ENCODE measurements at places on chromosomes 13 and 19.

GRCh38 chr13:21435687-21436151 is 23.4 kb downstream of the ZDHHC20 start:
- peak; percentile 9 for DNase-seq

- DNase-seq: no peak
These were observed 30.9 kb downstream of the COL4A1 start for GRCh38 chr13:110275931-110276552.

GRCh38 chr19:32129141-32129540 is 216.3 kb upstream of the ZNF507 start:
- no peak for DNase-seq

- no peak for DNase-seq
These were observed 4.3 kb upstream of the USF2 start for GRCh38 chr19:35264268-35265125.
